Left renal cortex interstitium (tissue), 4 donors: ENCODE measurements at places on chromosomes 1 and 21.

- no peak for DNase-seq
These were observed 4.4 kb downstream of the CYB561D1 start for GRCh38 chr1:109498161-109498801.

DNA sequence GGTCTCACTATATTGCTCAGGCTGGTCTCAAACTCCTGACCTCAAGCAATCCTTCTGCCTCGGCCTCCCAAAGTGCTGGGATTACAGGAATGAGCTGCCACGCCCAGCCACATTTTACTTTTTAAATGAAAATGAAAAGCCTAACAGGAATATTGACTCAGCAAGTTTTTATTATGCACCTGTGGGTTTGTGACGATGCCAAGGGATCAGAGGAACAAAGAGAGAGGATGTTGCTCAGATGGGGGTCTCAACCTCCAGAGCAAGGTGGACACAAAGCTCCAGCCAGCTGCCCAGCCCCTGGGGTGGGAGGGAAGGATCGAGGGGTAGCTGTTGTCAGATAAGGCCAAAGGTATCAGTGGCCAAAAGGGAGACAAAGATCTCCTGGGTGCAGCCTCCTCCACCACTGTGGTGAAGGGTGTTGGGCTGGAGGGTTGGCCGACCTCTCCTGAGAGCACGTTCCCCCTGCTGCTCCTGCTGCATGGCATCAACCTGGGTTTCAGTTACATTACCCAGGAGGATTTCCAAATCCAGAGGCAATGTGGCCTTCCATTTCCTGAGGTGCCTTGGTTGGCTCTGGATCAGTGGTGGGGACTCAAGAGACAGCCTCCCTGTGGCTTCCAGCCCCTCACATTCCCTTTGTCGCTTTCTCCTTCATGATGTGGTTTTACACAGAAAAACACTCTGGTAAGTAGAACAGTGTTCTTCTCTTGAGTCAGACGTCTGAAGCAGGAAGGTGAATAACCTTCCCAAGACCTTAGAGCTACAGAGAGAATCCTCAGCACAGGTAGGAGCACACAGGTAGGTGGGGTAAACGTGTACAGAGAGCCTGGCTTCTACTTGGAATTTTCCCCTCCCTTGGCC is 34.2 kb downstream of the ZNF496 start:
- no peak for DNase-seq

GRCh38 chr1:240705579-240705978 is 93.6 kb upstream of the GREM2 start:
- DNase-seq = no peak

GRCh38 chr1:32592943-32593342 is 53.7 kb downstream of the ZBTB8A start:
- no peak for DNase-seq

- no peak for DNase-seq
These were observed 9.9 kb upstream of the KLF18 start for GRCh38 chr1:44151332-44151731.

GRCh38 chr21:32817208-32817607 is 45.7 kb upstream of the PAXBP1 start:
- no peak for DNase-seq

DNA sequence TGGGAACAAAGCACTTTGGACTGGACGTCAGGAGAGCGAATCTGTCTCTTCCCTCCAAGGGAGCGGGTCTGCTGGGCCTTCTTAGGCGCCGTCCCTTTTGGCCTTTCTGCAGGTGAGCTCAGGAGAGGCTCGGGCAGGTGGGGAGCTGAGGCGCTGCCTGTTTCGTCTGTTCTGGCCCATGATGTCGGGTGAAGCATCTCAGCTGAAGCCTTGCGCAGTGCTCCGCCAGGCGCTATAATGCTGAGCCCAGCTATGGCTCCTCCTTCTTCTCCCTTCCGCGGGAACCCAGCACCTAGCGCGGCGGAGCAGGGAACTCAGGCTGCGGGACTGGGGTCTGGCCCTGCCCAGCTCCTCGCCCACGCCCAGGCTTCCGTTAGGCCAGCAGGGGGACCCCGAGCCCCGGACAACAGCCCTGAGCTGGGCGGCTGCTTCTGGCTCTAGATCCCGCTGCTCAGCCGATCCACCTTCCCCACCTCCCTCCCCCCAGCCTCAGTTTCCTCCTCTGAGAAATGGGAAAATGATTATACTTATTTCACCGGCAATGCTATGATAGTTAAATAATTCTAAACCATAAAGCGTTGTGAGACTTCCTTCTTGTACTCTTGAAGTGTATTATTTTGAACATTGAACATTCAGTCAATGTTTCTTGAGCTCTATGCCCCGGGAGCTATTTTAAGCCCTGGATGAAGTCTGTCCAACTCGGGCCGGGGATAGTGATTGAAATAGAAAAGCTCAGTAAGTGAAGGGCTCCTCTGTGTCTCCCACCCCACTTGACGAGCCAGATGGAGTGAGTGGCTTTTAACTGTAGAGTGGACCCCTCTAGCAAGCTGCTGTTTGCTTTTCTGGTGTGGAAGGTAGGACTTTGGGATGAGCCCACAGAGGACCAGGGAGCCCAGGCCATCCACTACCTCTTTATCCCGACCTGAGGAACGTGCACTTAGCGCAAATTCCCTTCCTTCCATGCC is 9.6 kb upstream of the ADORA1 start:
- DNase-seq = peak; percentile 69

- DNase-seq = no peak
These were observed 56.6 kb upstream of the CPLANE2 start for GRCh38 chr1:16293538-16293937.

GRCh38 chr1:24450316-24450715 is 34.7 kb downstream of the NIPAL3 start:
- DNase-seq = no peak

DNA sequence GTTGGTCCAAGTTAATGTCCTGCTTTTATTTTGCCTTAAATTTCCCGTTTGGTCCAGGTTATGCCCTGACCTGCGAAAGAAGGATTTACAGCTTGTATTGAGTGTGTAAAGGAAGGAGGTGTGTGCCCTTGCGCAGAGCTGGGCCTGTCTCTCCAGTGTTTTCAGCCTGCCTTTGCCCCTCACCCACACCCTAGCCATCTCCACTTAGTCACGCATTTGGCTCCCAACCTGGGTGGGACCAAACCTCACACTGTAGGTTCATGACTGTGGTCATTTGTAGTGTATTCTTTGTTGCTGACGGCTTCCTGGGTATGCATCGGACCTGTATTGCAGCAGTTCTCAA is 572 bp upstream of the SRSF10 start:
- DNase-seq = no peak

DNA sequence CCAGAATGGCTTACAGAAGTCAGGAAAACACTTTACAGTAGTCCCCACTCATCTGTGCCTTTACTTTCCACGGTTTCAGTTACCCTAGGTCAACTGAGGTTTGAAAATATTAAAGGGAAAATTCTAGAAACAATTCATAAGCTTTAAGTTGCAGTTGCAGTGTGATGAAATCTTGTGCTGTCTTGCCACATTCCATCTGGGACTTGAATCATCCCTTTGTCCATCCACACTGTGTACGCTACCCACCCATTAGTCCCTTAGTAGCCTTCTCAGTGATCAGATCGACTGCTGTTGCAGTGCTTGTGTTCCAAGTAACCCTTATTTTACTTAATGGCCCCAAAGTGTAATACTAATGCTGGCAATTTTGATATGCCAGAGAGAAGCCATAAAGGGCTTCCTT is 30.5 kb downstream of the ZCCHC17 start:
- DNase-seq = no peak

DNA sequence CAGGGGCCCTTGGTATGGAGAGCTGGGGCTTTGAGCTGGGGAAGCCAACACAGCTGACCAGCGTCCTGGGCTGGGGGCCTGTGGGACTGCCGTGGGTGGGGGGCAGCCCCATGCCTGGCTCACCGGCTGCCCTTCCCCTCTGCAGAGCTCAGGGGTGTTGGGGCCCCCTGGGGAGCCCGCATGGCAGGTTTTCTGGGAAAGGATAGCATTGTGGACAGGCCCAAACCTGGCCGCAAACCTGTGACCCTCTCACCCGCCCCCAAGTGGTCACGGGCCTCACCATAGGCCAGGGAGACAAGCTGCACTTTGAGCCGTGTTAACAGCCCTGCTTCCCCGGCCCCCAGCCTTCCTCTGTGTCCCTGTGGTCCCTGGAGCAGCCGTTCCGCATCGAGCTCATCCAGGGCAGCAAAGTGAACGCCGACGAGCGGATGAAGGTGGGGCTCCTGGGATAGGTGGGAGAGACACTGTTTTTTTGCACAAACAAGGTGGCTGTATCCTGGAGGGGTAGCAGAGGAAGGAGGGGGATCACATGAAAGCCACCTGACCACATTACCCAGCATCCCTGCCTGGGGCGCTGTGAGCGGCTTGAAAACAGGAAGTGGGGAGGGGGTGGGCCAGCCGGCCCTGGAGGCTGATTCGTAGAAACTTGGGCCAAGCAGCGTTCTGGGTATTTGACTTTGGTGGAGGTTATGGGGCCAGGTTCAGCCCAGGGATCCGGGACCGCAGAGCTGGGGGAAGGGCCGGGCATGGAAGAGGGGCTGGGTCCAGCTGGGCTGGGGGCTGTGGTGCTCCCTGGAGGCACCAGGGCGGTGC is 65.9 kb downstream of the PIK3CD start:
- DNase-seq = peak; percentile 73

GRCh38 chr21:23613014-23613413 is 1994.3 kb downstream of the MRPL39 start:
- DNase-seq = no peak

GRCh38 chr1:110756506-110756905 is 81.8 kb upstream of the KCNA3 start:
- DNase-seq = no peak

DNA sequence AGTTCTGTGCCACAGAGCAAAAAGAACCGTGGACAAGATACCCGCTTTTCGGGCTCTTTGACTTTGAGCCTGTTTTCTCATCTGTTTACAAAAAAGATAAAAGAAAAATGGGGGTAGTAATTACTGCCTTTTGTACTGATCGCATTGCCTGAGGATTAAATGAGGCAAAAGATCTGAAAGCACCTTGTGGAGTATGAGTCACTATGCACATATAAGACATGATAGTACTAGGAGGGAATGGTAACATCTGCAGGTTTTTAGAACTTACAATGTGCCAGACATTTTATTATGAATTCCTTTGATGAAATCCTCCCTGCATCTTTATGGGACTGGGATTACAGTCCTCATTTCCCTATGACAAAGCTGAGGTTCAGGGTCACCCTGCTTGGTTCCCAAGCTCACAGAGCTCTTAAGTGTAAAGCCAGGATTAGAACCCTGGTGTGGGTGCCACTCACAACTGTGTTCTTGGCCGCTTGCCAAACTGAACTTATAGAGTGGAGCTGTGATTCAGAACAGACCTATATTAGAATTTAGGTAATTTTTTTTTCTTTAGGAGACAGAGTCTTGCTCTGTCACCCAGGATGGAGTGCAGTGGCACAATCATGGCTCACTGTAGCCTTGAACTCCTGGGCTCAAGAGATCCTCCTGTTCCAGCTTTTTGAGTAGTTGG is 1.8 kb downstream of the DISC1 start:
- DNase-seq = no peak

GRCh38 chr1:113545626-113546025 is 155.3 kb downstream of the MAGI3 start:
- no peak for DNase-seq

DNA sequence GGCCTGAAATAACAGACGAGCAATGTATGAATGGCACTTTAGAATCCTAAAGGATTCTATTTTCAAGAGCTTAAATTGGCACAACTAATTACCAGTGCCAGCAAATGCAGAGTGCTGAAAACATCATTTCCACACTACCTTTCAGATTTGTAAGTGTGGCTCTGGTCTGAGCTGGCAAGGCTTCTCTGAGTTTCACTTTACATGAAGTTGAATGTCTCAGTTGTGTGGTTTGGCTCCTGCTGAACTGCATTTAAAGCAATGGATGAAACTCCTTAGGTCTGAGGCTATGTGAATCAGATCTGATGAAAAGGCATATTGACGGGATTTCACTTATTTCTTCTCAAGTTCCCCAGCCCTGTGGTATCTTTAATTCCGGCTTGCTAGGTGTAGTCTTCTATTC is 114.8 kb upstream of the PTGFR start:
- no peak for DNase-seq

DNA sequence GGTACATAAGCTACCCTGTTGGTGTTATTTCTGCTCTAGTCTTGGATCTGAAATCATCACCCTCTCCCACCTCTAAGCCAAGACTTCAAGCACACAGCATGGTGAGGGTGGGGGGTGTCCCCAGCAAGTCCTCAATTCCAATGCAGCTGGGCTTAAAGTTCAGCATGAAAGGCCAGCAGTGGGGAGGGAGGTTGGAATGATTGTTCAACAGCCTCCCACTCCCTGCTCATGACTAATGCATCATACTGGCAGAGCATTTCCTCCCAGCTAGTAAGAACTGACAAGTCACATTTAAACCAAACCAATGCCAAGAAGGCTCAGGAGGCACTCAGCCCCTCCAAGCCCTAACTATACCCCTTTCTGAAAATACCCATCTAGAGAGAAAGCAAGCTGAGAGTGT is 50.1 kb downstream of the TIAM1 start:
- DNase-seq = no peak

GRCh38 chr1:221605569-221605968 is 136.3 kb downstream of the DUSP10 start:
- DNase-seq = no peak

- DNase-seq = no peak
These were observed 10.4 kb downstream of the LRRC42 start for GRCh38 chr1:53956308-53957168.

- DNase-seq = no peak
These were observed 2.0 kb downstream of the CSRP1 start for GRCh38 chr1:201504799-201505502.

DNA sequence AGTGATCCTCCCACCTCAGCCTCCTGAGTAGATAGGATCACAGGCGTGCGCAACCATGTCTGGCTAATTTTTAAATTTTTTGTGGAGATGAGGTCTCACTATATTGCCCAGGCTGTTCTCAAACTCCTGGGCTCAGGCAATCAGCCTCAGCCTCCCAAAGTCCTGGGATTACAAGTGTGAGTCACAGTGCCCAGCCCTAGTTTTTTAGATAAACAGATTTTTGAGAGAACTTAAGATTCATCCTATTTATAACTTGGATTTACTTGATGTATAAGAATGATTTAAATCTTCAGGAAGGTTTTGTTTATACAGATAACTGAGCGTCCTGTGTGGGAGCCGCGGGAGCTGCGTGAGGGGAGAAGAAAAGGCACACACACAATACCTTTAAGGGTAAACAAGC is 26.2 kb downstream of the HEYL start:
- DNase-seq = no peak
